Activated naive CD8-positive, alpha-beta T cell treated with anti-CD3 and anti-CD28 coated beads for 36 hours (primary cell): ENCODE measurements at places on chromosomes 11 and 22.

DNA sequence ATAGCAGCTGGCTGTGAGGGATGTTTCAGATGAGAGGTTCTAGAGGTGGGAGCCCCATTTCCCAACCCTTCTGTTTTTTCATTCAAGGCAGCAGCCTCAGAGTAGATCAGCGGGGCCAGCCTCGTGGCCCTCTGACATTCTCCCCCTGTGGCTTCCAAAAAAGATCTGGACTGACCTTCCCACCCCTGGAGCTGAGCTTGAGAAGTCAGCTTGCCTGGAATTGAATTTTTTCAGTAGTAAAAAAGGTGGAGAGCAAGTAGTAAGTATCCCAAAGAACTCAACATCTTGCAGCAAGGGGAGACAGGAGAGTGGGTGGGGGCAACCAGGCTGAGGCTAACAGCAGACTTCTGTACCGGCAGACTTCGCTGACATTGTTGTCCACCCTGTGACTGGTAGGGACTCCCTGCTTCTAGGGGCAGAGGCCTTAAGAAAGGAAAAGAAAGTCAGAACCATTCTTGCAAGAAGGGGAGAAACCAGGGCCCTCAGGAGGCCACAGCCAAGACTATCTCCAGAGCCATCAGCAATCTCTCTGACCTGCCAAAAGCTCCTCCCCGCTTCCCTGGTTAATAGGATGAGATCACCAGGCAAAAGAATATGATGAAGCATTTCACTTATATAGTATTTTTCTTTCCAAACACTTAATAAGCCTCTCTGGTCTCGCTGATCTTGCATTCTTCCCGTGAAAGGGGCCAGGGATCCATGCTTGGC is 2.0 kb upstream of the GRIK4 start:
- DNase-seq = no peak

GRCh38 chr22:32697331-32697995 is 104.0 kb upstream of the TIMP3 start:
- DNase-seq = no peak

DNA sequence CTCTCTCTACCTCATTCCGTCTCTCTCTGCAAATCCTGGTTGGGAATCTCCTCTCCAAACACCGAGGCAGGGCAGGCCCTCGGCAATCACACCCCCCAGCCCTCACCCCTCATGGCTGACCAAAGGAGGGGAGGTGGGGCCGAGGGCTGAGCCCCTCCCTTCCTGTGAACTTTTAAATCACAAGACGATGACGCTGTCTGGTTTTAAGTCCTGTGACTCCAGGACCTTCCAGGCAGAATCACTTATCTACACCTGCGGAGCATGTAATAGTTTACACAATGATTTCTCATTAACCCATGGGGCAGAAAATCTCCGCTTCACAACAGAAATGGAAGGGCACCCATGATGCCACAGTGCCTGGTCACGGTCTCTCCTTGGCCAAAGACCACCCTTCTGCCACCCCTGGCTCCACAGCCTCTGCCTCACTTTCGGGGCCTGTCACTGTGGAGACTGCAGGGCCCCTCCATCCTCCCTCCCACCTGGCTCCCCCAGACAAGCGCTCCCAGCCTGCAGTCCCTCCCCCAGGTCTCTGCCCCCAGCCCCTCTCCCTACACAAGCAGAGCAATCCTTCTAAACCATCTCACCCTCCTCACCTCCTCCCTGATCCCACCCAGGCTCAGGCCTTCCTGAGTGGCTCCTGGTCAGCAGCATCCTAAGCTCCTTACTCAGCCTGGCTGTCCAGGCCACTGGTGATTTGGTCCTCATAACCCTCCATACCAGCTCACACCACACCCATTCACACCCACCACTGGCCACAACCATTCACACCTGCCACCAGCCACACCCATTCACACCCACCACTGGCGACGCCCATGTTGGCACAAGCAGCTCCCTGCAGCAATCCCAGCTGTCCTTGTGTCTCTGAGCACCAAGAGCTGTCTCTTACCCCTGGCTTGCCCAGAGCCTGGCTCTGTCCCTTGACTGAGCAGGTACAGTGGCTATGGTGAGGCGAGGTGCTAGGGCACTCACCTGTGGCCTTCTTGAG is 30.7 kb upstream of the ARFGAP3 start:
- no peak for DNase-seq

- DNase-seq = no peak
These were observed 483.6 kb downstream of the MN1 start for GRCh38 chr22:27317971-27318428.
